ENCODE measurements at places on chromosomes 12 and 14.
A peak's percentile ranks its signal among the peaks of the same experiment; 100 is the strongest.

DNA sequence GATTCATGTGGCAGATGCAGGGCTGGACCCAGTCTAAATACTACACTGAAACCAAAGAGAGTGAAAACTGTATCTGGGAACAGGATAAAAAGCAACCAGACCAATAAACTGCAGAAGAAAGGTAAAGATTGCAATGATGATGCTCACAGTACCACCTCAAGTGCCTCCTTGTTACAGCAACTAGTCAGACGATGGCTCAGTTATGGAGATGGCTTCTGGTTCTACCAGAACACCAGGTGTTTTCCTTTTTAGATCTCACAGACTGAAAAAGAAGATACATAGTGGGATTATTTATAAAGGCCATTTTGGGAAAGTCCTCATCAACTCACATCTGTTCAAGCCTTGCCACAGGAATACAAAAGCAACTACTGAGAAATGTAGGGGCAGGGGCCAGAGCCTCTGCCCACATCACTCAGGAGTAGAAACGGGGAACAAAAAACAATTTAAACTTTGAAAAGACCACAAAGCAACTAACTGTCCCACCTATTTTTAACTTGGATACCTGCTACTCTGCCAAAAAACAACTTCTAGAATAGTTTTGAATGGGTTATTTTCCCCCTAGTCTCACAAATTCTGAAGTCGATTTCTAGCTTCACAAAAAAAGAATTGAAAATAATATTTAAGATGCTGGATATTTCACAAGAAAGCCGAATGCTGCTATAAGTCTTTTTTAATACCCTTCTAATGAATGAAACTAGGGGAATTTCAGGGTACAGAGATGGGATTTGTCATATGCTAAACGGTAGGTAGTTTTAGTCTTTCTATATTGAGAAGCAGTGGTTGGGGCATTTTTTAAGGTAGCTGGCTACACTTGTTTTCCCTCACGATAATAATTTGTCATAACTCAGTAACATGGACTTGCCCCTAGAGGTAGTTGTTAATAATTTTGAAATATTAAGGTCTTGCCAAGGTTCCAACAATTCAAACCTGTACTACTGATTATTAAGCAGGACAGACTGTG lies 197.2 kb upstream of the TMPO start:
- no peak for DNase-seq

DNA sequence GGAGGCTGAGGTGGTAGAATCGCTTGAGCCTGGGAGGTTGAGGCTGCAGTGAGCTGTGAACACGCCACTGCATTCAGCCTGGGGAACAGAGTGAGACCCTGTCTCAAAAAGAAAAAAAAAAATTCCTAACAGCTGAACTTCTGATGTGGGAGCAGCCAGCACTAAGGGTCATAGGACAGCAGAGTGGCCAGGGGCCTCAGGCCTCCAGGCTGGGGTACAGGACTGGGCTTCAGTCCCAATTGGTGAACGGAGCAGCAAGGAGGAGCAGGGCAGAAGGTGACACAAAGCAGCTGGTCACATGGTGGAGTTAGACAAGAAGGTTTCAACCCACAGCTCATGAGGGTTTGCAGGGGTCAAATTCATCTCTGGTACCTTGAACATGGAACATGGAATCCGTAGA lies 40.8 kb upstream of the NRXN3 start:
- DNase-seq: no peak

- no peak for DNase-seq
These were observed 1.9 kb downstream of the TMEM263 start for GRCh38 chr12:106957583-106957982.

- DNase-seq: no peak
These were observed 459.0 kb downstream of the DPF3 start for GRCh38 chr14:72434856-72435255.

- DNase-seq: no peak
These were observed 37.5 kb downstream of the PLCZ1 start for GRCh38 chr12:18700271-18700670.

DNA sequence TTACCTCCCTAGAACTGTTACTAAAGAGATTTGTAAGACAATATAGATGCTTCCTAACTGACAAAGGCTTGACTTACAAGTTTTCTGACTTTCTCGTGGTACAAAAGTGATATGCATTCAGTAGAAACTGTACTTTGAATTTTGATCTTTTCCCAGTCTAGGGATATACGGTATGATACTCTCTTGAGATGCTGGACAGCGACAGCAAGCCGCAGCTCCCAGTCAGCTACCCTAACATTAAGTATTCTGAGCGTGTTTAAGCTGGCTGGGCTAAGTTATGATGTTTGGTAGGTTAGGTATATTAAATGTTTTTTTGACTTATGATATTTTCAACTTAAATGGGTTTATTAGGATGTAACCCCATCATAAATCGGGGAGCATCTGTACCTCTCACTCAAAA lies 55.2 kb upstream of the CDKL1 start:
- no peak for DNase-seq

- DNase-seq: no peak
These were observed 235.5 kb upstream of the TBX3 start for GRCh38 chr12:114919479-114919878.

GRCh38 chr12:24011927-24012507 lies 62.5 kb upstream of the SOX5 start:
- DNase-seq: no peak

- DNase-seq: no peak
These were observed 974.5 kb upstream of the FLRT2 start for GRCh38 chr14:84555493-84555892.

DNA sequence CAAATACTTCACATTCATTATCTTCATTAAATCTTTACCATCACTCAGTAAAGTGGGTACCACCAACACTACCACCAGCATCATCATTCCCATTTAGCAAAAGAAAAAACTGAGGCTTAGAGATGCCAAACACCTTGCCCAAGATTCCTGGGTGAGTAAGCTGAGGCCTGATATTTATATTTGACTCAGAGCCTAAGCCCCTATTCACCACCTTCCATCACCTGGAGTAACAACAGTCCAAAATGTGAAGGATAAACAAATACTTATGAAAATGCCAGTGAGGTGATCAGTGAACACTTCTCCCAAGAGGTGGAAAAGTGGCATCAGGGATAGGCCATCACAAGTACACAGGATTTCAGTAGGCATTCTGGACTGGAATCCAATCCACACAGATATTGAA lies 3.7 kb downstream of the SLC38A1 start:
- DNase-seq: no peak

- DNase-seq: no peak
These were observed 6.4 kb downstream of the NFKBIA start for GRCh38 chr14:35398071-35398584.

GRCh38 chr12:46830731-46831334 lies 5.0 kb upstream of the SLC38A4 start:
- no peak for DNase-seq

- no peak for DNase-seq
These were observed 263.2 kb downstream of the ADAMTS20 start for GRCh38 chr12:43288671-43289425.

DNA sequence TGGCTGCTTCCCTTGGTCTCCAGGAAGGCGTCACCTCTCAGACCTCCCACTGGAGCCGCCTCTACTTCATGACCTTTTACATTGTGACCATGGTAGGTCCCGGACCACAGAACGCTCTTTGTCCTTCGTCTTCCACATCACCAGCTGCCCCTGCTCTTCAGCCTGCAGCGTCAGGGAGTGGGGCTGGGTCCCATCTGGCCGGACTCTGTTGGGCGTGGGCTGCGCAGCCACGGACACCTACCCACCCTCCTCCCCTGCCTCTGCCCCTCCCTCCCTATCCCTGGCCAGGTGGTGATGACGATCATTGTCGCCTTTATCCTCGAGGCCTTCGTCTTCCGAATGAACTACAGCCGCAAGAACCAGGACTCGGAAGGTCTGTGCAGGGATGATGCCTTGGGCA lies 43.3 kb downstream of the SLC8B1 start:
- DNase-seq: no peak

- DNase-seq: peak; percentile 28
These were observed 31.1 kb downstream of the ALDH1L2 start for GRCh38 chr12:105053116-105053572.

GRCh38 chr12:122195405-122195804 lies 8.1 kb upstream of the B3GNT4 start:
- no peak for DNase-seq

- peak; percentile 52 for DNase-seq
These were observed 1.1 kb upstream of the YY1 start for GRCh38 chr14:100237735-100238418.

DNA sequence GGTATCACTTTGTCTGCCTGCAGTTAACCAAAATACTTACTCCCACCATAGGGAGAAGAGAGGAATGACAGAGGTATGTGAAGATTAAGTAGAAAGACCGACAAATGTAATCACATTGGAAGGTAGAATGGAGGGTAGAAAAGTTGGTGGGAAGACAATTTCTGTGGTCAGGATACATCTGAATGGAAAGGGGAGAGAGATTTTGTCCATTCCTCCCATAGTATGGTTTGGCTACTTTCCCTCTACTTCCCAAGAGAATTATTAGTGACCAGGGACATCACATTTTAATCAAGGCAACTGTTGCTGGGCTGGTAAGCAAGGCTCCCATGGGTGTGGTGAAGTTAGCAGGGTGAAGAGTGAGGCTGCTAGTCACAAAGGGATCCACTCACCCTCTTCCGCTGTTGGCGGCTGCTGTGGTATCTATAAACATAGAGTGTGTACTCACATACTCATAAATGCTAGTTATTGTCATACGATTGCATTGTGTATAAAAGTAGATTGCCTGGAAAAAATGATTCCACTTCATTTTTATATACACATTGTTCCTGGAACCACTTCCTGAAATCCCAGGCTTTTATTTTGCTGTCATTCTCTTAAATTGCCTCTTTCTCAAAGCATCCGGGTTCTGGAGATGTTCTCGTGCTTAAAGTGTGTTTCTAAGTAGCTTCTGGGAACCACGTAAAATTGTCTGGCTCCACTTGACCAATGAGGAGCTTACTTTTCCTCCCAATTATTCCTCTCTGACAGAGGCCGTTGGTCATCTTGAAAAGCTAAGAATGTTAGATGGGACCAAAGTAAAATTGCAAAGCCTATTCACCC lies 413.1 kb downstream of the ZFP36L1 start:
- no peak for DNase-seq

DNA sequence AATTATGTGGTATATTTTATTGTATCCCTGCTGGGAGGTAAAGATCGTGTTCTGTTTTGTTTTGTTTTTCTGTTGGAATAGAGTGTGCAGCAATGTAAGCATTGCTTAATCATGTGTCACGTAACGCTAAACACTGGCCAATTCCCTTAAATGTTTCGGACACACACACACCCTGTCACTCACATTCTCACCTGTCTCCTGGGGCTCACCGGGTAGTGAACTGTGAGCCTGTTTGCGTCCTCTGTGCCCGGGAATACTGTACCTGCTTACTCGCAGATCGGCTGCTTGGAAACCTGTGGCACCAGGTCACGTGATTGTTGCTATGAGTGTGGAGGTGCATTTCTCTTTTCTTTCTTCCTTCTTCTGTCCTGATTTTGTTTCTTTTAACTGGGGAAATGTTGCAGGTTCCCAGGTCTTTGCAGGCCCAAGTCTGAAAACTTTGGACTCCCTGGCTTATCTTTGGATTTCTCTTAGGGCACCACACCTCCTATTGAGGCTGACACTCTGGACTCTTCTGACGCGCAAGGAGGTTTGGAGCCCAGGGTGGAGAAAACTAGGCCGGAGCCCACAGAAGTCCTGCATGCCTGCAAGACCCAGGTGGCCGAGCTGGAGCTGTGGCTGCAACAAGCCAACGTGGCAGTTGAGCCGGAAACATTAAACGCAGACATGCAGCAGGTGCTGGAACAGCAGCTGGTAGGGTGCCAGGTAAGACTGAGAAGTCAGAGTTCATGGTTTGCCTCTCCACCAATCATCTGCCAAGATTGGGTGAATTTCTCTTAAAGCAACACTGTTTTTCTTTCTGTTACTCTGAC lies 181.1 kb downstream of the ESR2 start:
- no peak for DNase-seq
